ENCODE measurements at places on chromosomes 6 and 20.

DNA sequence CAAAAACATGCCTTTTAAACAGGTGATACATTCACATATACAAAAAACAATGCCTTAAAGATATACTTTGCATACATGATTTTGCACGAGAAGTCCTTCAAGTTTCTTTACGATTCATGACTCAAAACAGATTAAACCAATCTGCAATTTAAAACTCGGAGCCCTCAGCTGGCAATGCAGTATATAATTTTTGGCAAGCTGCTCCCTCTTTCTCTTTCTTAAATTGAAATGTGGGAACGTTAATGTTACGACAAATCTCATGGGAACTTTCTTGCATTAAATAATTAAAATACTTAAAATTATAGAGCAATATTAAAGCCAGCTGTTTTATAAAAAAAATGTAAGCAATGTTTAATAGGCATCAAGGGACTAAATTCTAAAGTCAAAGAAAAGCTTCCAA lies 334.6 kb downstream of the ESR1 start:
- no peak for ATAC-seq

DNA sequence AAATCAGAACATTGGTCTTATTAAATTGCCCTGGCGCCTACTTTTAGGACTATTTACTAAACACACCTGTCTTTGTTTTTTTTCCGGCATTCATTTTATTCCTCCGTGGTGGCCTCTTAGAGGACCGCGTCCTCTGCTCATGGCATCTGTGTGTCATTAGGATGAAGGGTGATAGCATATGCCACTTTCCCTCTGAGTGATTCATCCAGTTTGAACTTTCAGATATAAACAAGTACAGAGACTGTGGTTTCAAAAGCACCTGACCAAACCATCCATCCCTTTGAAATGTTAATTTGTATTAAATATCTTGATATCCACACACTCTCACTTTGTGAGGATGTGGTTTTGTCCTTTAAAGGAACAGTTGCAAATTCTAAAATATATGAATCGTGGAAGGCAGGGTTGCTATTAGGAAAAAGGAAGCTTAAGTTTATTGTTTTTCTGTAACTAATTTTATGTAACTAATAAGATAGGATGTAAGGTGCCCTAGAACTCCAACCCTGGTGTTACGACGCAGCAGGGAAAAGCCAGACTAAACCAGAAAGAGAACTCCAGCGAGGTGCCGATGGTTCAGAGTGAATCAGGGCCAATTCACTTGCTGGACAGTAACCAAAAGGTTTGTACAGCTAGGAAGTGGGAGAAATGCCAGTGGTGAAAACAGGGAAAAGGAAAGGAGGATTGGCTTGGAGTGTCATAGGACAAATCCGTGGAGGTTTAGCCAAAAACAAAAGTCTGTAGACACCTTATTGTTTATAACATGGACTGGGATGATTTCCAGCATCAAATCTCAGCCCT lies 98.7 kb downstream of the SHLD1 start:
- ATAC-seq: peak; percentile 36

DNA sequence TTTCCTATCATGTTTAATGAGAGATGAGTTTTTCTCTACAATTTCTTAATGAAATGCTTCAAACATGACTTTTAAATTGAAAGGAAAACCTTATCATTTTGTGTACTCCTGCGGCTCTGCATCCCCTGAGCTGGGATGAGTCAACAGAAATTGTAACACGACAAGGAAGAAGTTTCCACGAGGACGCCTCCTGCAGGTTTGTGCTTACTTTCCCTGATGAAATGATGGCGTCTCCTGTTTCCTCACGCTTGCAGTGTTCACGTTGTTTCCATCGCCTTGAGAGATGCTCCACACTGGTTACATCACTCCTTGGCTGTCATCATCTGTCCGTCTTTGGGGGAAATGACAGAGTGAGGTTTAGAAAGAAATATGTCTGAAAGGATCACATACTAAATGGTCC lies 233.7 kb upstream of the ZFP64 start:
- no peak for ATAC-seq

- no peak for ATAC-seq
These were observed 63.1 kb downstream of the SEC63 start for GRCh38 chr6:107894809-107895396.

DNA sequence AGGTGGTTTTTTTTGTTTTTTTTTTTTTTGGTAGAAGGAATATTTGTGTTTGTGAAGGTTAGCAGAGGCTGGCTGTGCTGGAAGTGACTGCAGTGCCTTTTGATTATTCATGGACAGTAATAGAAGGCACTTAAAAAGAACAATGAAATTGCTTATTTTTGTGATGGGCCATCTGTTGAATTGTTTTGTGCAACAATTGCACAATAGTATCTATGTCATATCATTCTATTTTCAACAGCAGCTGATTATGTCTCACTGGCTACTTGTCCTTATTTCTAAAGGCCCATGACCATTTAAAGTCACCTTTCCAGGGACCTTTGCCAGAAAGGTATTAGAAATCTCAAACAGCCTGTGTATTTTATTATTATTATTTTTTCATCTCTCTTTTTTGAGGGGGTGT lies 70.6 kb downstream of the AFG1L start:
- no peak for ATAC-seq

DNA sequence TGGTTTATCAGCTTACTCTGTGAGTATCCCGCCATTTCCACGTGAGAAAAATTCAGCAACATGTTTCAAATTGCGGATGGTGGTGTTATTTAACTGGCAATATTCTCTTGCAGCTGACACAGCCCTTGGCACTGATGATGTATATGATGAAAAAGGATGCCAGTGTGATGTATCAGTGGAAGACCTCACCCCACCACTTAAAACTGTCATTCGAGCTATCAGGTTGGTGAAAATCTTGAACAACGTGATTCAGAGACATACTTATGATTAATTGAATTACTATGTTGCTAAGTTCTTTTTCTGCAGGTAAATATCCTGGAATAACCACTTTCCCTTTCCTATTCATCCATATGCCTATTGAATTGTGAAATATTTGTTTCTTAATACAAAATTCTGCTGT lies 55.7 kb downstream of the KHDC1L start:
- no peak for ATAC-seq

DNA sequence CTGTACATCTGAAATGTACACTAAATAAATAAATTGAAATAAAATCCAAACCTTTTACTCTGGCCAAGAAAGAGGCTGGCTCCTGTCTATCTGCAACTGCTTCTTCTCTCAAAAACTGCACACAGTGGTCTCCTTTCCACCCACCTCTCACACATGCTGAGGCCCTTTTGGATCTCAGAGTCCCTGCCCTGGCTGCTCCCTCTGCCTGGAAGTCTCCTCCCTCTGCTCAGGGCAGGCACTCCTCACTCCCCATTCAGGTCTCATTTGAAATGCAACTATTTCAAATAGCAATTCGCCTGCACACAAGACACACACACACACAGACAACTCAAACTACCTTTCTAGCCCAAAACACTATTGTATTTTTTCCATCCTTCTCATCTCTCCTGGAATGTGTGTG lies 348.8 kb downstream of the PKHD1 start:
- ATAC-seq: no peak

DNA sequence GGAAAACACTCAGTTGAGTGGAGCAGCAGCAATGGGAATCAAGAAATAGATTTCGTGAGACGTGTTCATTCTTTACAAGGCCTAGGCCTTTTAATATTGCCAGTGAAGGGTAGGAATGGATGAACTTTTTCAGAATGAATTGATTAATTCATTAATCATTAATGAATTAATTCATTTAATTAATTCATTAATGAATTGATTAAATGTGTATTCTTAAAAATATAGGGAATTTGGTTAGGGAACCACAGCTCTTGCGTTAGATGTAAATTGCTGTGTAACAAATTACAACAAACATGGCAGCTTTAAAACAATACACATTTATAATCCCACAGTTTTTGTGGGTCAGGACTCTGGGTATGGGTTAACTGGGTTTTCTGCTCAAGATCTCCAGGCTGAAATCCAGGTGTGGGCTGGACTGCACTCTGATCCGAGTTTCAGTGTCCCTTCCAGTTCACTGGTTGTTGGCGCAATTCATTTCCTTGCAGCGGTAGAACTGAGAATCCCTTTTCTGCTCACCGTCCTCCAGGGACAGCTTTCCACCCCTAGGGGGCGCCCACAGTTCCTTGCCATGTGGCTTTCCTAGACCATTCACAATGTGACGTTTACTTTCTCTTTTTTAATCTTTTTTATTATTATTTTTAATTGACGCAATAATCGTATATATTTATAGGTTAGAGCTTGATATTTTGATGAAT lies 32.8 kb upstream of the BCAS1 start:
- peak; percentile 65 for ATAC-seq
